HS-5 (cell line): ENCODE measurements at places on chromosomes 13 and 19.

DNA sequence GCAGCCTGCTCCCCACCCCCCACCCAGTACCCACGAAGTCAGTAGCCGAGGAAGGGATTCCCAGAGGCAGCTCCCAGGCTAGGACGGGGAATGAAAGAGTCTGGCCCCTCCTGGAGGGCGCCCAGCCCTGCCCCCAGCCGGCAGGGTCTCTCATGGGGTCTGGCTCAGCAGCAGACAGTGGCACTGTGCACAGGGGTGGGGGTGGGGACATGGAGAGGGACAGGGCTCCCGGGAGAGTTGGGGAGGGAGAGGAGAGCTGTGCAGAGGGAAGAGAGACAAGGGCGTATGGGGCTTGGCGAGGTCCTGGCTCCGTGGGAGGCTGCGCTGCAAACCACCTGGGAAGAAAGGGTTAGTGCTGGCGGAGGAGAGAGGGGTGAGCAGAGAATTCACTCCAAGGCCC lies 27.7 kb upstream of the ASF1B start:
- DNase-seq, result no peak

GRCh38 chr13:79448413-79448812 lies 32.5 kb upstream of the NDFIP2 start:
- DNase-seq, result no peak

DNA sequence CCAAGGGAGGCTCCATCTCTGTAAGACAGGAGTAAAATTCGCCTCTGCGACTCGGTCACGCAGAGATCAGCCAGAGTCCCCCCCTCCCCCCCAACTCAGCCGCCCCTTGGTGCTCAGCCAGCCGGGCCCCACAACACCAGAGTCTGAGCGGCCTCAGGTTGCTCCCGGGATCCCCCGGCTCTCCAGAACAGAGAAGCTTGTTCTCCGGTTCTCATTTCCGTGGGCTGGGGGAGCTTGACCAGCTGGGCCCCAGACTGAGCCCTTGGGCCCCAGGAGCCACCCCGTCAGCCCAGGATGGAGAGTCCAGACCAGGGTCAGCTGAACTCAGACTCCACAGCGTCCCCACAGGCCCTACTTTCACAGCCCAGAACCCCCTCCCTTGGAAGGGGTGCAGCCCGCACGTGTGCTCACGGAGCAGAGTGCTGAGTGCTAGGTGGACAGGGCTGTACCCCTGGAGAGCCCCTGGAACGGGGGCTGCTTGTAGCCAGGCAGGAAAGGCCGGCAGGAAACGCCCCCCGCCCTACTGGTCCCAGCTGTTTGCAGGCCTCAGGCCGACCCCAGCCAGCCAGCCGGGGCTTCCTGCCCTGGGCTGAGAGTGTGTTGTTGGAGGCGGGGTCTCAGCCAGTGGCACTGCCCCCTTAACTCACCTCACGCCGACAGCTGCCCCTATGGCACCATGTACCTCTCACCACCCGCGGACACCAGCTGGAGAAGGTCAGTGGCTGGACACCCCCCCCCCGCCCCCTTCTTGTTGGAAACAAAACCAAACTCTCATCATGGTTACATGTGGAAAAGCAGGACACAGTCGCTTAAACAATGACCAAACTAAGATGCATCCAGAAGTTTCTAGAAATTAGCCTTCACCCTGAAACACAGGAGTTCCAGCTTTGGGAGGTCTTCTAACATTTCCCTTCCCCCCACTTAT lies 44.4 kb downstream of the COMP start:
- no peak for DNase-seq

- DNase-seq, result no peak
These were observed 308.3 kb downstream of the TBC1D4 start for GRCh38 chr13:75173457-75174356.

DNA sequence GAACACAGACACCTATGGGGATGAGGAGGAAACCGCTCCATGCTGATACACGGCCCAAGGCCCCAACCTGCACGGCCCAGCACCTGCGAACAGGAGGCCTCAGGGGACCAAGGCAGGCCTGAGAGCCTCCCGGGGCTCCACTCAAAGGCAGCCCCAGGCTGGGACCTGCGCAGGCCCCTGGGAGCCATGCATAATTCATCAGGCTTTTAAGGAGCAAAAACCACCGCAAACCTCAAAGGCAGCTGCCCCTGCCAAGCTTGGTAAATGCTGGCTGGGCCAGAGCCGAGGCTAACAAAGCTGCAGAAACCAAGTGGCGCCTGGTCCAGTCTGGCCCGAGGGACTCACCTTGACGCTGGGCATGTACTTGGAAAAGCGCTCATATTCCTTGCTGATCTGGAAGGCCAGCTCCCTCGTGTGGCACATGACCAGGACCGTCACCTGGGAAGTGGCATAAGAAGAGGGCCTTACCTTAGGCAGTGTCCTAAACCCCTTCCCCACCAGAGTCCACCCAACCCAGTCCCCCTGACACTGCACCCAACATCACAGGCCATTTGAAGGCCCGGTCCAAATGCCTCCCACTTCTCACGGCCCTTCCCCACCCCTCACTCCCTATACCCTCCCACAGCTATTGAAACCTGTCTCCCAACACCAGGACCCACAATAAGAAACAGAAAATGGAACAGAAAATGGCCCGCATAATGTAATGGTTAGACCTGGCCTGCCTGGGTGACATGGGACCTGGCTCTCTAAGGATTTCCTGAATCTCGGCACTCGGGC lies 7.8 kb downstream of the DDX39A start:
- no peak for DNase-seq
